CD4-positive, alpha-beta memory T cell (primary cell): ENCODE measurements at places on chromosomes 4 and X. TPM values are rescaled to one million over a fixed set of nuclear protein-coding genes. Genes with fewer than 3 reads are reported as not detected.

SLC4A4 gene
- 1.4 TPM for polyA plus RNA-seq

- H3K27me3 ChIP-seq, result no peaks in the 10 kb centered on the region
- H3K4me3 ChIP-seq, result no peak overlapping the region
- H3K4me1 ChIP-seq, result no peaks in the 10 kb centered on the region
- no peak overlapping the region for H3K27ac ChIP-seq
- DNase-seq, result no peak
These were observed 26.4 kb upstream of the SMIM14 start for GRCh38 chr4:39664828-39665731.

DNA sequence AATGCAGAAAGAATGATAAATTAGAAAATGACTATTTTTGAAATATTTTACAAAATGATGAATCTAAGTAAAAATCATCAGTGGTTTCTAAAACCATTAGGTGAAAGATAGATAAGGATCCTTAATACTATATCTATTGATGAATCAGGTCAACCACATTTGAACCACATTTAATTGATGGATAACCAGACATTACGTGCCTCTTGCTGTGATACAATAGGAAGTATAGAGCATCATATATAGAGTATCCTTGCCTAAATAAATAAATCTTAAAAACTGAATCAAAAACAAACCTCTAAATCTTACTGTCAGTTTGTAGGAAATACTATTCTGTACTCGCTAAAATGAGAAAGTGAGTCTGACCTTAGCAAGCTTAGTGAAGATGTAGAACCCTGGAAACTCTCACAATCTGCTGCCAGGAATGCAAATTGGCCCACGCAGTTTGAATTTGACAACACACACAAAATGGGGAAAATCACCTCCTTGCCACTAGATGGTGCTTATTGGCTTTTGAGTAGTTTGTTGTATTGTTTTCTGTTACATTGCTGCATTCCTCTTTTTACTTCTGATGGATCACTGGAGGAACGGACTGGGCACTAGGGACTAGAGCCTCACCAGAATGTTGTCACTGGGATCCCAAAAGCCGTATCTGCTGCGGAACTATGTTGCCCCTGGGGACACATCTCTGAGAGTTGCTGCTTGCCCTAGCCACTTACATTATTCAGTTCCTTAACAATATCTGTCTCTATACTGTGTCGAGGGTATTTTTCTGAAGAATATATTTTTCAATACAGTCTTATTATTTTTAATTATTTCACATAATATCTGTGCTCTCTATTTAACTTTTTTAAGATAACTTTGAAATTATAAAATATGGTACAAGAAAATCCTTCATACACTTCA lies 25.4 kb upstream of the SLAIN2 start:
- H3K4me3 ChIP-seq, result no peak overlapping the region
- no peaks in the 10 kb centered on the region for H3K27me3 ChIP-seq
- no peaks in the 10 kb centered on the region for H3K36me3 ChIP-seq

GLRA2 gene
- polyA plus RNA-seq, result not detected

DNA sequence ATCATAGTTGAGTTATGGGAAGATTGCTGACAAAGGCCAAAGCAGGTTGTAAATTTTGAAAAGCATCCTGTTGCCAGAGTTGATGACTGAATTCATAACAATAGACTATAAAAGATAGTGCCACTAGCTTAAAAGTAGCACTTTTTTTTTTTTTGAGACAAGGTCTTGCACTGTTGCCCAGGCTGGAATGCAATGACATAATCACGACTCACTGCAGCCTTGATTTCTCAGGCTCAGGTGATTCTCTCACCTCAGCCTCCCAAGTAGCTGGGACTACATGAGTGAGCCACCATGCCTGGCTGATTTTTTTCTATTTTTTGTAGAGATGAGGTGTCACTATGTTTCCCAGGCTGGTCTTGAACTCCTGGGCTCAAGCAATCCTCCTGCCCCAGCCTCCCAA lies 122.7 kb downstream of the SPOCK3 start:
- H3K27ac ChIP-seq, result no peak overlapping the region
- H3K4me1 ChIP-seq, result no peaks in the 10 kb centered on the region
- no peak overlapping the region for H3K4me3 ChIP-seq
- H3K36me3 ChIP-seq, result no peaks in the 10 kb centered on the region
- H3K27me3 ChIP-seq, result no peaks in the 10 kb centered on the region
- DNase-seq, result no peak

- no peak overlapping the region for H3K4me3 ChIP-seq
- no peaks in the 10 kb centered on the region for H3K27me3 ChIP-seq
- no peak overlapping the region for H3K27ac ChIP-seq
- H3K4me1 ChIP-seq, result no peaks in the 10 kb centered on the region
- no peak for DNase-seq
- H3K36me3 ChIP-seq, result no peaks in the 10 kb centered on the region
These were observed 167.9 kb upstream of the PGRMC2 start for GRCh38 chr4:128455480-128455879.

- H3K36me3 ChIP-seq, result no peaks in the 10 kb centered on the region
- no peak for DNase-seq
- peaks cover 66% of the 10 kb centered on the region for H3K4me1 ChIP-seq
- H3K27ac ChIP-seq, result peak overlapping the region; percentile 71
- H3K4me3 ChIP-seq, result no peak overlapping the region
These were observed 26.1 kb upstream of the PRDM8 start for GRCh38 chr4:80171251-80171650.

DNA sequence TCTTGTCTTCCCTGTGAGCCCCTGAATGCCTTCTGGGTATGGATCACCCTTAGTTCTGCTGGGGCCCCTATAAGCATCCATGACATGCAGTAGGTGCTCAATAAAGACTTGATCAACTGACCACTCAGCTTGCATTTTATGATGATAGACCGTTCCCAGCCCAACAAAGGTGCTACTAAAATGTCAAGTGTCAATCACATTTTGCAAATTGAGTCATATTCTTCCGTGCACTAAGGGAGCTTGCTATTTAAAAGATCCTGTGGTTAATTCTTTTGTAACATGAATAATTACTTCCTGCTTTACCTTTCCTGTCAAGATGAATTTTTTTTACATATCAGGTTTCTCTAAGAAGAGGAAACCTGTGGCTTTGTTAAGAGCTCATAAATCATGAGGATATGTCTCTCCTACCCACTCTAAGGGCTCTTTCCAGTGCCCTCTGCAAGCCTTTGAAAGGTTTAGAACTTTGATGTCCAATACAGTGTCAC lies 47.6 kb downstream of the SH3KBP1 start:
- H3K4me1 ChIP-seq, result peaks cover 55% of the 10 kb centered on the region
- no peak overlapping the region for H3K4me3 ChIP-seq
- H3K27ac ChIP-seq, result no peak overlapping the region
- H3K36me3 ChIP-seq, result no peaks in the 10 kb centered on the region

KIAA1210 gene
- not detected for polyA plus RNA-seq

GRCh38 chr4:55216863-55217635 lies 91.7 kb upstream of the KDR start:
- H3K36me3 ChIP-seq, result no peaks in the 10 kb centered on the region
- no peaks in the 10 kb centered on the region for H3K4me1 ChIP-seq
- no peak overlapping the region for H3K4me3 ChIP-seq
- H3K27ac ChIP-seq, result no peak overlapping the region
- no peak for DNase-seq

TIGD2 gene
- polyA plus RNA-seq, result 2.1 TPM

DNA sequence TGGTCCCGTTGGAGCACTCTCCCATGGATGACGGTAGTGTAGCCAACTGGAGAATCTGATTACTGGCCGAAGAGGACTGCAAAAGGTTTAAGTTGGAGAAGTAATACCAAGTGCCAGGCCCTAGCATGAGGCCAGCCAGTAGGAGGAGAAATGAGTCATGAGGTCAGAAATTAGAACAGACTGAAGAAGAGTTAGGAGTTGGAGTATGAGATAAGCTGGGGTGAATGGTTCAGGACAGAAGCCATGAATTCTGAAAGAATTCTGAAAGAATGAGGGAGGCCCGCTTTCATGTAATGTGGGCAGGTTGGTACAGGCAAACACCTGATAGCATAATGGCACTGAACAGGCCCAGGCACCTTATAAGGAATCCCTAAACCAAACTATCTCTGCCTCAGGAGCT lies 18.4 kb upstream of the STK26 start:
- no peak overlapping the region for H3K4me3 ChIP-seq
- H3K4me1 ChIP-seq, result peaks cover 11% of the 10 kb centered on the region
- no peaks in the 10 kb centered on the region for H3K36me3 ChIP-seq

GRCh38 chrX:44946771-44947170 lies 73.8 kb downstream of the KDM6A start:
- H3K36me3 ChIP-seq, result no peaks in the 10 kb centered on the region
- no peak overlapping the region for H3K4me3 ChIP-seq
- no peak overlapping the region for H3K27ac ChIP-seq
- H3K4me1 ChIP-seq, result peaks cover 13% of the 10 kb centered on the region
- H3K27me3 ChIP-seq, result no peaks in the 10 kb centered on the region

- H3K4me1 ChIP-seq, result no peaks in the 10 kb centered on the region
- H3K4me3 ChIP-seq, result no peak overlapping the region
- no peaks in the 10 kb centered on the region for H3K36me3 ChIP-seq
These were observed 4.1 kb downstream of the MSANTD1 start for GRCh38 chr4:3252831-3253641.

TGIF2LX gene
- polyA plus RNA-seq, result not detected
